Progenitor cell of endocrine pancreas (in vitro differentiated cells): ENCODE measurements at places on chromosomes 7 and 10. TPM values are rescaled to one million over a fixed set of nuclear protein-coding genes. Genes with fewer than 3 reads are reported as not detected.

GRCh38 chr7:151520419-151521261 is 945 bp upstream of the RHEB start:
- DNase-seq = peak; percentile 15
- peaks cover 22% of the 10 kb centered on the region for H3K4me1 ChIP-seq
- H3K4me3 ChIP-seq = peak overlapping the region; percentile 91
- H3K27ac ChIP-seq = peak overlapping the region; percentile 99
- no peaks in the 10 kb centered on the region for H3K27me3 ChIP-seq

DNA sequence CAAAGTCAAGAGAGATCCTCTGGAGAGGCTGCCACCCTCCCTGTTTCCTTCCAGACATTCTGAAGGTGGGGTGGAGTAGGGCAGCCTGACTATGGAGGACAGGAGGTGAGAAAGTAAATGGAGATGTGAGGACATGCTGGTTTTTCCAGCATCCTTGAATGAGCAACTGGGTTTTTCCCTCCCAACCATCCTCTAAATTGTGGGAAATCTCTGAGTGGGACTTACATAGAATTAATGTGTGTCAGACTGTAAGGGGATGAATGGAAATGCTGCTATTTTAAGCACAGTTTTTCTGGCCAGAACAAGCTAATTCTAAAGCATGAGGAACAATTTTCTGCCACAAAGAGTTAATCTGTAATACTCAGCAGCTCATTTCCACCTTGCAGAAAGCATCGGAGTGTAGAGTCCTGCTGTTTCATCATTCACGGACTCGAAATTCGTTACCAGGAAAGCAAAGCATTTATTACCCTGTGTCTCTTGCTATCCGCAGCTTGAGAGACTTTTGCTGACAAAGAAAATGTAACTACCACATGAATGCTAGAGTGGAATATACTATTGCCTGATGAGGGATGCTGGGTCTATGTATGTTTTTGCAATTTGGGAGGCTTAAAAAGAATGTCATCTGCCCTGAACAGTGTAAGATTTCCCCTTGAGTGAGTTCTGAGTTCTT is 213.0 kb downstream of the CELF2 start:
- H3K4me1 ChIP-seq = no peaks in the 10 kb centered on the region
- no peaks in the 10 kb centered on the region for H3K36me3 ChIP-seq
- peaks cover 18% of the 10 kb centered on the region for H3K27me3 ChIP-seq

- DNase-seq = peak; percentile 18
- peaks cover 9% of the 10 kb centered on the region for H3K4me1 ChIP-seq
- H3K27ac ChIP-seq = peak overlapping the region; percentile 70
- H3K4me3 ChIP-seq = no peak overlapping the region
- no peaks in the 10 kb centered on the region for H3K36me3 ChIP-seq
- H3K27me3 ChIP-seq = no peaks in the 10 kb centered on the region
These were observed 36.5 kb upstream of the EEPD1 start for GRCh38 chr7:36116347-36117202.

DNA sequence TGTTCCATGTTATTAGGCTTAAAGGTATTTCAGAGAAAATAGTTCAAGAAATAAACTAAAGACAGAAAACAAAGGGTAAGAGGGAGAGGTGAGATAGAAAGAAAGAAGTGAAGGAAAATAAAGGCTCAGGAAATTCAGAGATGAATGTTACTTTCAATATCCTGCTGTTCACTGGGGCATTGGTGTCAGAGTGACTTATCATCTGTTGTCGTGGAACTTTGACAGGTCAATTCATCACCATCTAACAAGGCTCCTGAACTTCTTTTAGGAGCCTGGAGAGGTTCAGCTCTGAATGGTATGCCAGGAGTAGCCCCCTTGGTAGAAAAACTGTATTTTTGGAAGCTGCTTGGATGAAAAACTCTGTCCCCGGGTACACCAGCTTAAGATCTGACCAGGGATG is 100.1 kb downstream of the KLF6 start:
- H3K4me1 ChIP-seq = peaks cover 11% of the 10 kb centered on the region
- no peaks in the 10 kb centered on the region for H3K27me3 ChIP-seq
- H3K4me3 ChIP-seq = no peak overlapping the region
- H3K36me3 ChIP-seq = no peaks in the 10 kb centered on the region
- no peak overlapping the region for H3K27ac ChIP-seq

DNA sequence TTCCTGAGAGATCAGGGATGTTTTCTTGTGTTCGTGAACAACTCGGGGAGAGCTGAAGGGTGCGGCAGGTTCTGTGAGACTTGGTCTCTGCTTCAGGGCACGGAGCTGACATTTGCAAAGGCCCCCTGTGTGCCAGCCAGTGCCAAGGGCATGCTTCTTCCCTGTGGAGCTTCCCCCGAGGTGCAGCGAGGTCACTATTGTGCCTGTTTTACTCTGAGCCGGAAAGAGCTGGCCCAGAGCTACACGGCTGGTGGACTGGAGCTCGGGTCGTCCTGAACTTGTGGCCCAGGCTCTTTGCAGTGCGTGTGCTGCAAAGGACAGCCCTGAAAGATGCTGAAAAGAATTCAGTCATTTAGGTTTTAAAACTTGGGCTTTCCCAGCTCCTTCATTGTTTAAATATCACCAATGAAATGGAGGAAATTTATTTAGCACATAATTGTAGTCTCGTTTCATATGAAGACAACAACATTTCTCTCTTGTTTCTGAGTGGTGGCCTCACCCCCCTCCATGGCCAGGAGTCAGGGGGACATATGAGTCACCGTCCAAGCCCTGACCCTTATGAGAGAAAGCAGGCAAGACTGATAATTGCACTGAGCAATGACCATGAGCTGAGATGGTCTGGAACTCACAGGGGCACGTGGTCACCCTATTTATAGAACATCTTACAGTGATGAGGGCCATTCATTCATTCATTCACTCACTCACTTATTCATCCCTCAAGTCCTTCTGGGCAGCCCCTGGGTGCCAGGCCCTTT is 102.6 kb downstream of the PTPRE start:
- no peaks in the 10 kb centered on the region for H3K36me3 ChIP-seq
- no peak for DNase-seq
- no peak overlapping the region for H3K4me3 ChIP-seq
- H3K27ac ChIP-seq = no peak overlapping the region

GBX1 gene
- 2.0 and 2.1 TPM in 2 replicates for total RNA-seq

CYP2E1 gene
- 0.91 and 1.4 TPM in 2 replicates for total RNA-seq

PDE6C gene
- not detected in 2 replicates for total RNA-seq

GTF2IRD1 gene
- total RNA-seq = 52.6 and 60.7 TPM in 2 replicates

RELN gene
- 5.4 and 6.9 TPM in 2 replicates for total RNA-seq

AHR gene
- 15.1 and 17.7 TPM in 2 replicates for total RNA-seq
